Activated CD8-positive, alpha-beta memory T cell treated with anti-CD3 and anti-CD28 coated beads for 1 hour (primary cell): ENCODE measurements at places on chromosomes 1 and 21.

DNA sequence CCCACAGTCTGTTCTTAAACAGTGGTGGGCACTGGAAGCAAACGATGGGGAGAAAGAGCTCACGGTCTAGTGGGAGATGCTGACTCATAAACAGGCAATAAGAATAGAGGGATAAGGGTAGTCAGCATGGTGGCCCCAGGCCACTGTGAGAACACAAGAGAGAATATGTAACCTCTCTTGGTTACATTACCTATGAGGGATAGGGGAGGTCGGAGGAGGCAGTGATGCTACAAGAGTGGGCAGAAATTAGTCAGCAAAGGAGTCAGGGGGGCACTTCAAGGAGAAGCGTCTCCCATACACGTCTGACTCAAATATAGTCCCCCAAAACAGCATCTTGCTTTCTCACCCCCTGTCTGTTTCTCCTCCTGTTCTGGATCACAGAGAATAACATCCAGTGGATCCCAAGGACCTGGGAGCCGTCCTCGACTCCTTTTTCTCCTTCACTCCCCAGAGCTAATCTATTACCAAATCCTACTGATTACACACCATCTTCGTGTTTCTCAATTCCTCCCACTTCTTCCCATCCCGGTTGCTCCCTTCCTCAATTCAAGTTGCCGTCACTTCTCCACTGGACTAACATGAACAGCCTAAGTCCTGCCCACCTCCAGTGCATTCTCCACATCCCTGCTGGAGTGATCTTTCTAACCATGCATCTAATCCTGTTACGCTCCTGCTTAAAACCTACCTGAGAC is 2.1 kb downstream of the SLAMF8 start:
- no peak for DNase-seq

DNA sequence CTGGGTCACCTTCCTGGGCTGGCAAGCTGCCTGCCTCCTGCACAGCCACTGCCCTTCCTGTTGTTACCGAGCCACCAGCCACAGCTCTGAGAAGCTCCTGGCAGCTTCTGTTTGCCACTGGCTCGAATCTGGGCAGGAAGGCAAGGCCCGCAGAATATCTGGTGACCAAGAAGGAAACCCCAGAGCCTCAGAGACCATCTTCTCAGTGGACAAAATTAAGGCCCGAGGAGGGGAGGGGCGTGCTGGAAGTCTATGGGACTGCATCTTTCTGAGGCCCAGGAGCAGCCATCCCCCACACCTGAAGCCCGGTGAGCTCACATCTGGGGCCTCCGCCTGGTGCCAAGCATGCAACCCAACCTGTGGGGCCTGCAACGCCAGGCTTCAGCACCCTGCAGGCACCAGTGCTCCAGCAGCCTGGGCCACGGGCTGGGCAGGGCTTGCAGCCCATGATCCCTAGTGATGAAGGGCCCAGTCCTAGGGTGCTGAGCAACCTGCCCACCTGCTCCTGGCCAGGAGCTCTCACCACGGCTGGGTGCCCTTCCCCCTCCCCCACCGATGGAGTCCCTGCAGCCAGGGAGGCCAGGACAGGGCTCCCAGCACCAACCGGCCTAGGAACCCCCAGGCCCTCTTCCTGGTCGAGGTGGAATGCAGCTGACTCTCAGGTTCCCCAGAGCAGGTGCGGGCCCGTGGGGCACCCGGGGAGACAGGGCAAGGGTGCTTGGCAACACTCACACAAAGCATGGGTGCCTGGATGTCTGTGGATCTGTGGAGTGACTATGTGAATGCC is 879 bp downstream of the CPTP start:
- DNase-seq = no peak

- DNase-seq = no peak
Measured at GRCh38 chr1:22861764-22862440, 110.8 kb downstream of the LACTBL1 start.

DNA sequence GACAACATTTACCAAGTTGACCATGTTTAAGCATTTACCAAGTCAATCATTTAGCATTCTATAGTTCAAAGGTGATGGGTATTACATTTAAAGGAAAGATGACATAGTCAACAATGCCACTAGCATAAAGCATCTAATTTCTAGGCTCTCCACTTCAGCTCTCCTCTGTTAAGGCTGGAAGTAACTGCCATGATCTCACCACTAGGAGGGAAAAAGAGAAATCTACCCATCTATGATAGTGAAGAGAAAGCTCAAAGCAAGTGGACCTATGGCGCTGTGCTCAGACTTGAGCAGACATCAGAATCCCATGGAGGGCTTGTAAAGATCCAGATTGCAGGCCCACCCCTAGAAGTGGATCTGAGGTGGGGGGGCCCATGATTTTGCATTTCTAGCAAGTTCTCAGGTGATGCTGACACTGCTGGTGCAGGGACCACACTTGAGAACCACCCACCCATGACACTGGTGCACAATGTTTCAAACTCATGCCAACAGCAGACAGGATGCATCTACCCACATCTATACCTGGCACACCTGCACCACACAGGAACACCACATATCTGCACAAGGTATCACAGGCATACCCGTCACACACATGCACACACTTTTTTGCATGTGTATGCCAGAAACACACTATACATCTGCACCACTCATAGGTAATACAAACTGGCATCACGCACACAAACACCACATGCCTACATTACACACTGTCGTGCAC is 392.9 kb upstream of the RUNX1 start:
- DNase-seq = no peak

- DNase-seq = no peak
Measured at GRCh38 chr1:101484689-101485338, 248.0 kb downstream of the S1PR1 start.

DNA sequence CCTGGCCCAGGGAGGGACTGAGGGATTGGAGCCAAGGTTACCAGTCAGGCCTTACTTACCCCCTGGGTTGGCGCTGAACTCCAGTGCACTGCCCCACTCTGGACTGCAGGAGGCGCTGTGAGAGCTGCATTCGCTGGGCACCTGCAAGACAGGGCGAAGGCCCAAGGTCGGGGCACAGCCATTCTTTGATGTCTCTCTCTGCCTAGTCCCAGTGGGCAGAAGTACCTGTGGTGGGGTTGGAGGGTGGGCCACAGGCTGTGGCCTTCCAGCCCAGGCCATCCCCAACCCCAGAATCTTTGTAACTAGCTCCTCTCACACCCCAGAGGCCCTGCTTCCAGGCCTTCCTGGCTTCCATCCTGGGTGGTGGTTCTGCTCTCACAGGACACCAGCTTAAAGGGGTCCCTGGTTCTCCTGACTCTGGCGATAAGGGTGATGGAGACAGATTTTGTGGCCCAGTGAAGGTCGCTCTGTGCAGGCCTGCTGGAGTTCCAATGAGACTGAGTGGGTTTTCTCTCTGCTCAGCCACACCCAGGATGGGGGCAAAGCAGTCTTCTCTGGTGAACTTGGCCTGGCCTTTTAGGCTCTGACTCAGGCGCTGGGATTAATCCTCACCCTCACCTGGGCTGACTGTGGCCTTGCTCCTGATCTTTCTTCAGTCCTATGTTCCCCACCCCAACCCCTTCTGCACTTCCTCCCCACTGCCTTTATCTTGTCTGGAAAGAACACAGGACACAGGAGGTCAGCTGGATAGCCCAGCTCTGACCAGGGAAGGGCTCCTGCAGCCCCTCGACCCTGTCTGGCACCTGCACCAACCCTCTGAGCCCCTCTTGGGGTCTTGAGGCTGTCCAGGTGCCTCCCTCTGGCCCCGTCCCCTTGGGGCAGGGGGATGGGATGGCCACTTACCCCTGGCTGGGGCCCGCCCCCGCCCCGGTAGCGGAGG is 954 bp downstream of the MYOG start:
- no peak for DNase-seq

DNA sequence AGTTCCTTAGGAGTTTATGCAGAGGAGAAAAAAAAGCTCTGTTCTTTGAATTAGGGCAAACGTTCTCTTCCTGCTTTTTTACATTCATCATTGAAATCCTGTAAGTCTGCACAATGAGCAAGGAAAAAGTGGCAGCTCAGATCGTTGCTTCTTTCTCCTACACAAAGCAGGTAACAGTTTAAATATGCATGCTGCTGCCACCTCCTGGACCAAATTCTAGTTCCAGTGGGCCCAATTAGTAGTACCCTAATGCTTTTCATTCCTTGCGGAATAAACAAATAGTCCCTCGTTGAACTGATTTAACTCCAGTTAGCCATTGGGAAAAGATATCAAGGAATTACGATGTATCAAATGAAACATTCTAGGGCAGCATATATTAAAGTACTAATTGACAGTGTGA is 20.1 kb downstream of the YTHDF2 start:
- DNase-seq = no peak

- DNase-seq = no peak
Measured at GRCh38 chr1:19618428-19618827, 25.7 kb upstream of the NBL1 start.

GRCh38 chr1:110798691-110799256 is 74.2 kb upstream of the CD53 start:
- DNase-seq = no peak

DNA sequence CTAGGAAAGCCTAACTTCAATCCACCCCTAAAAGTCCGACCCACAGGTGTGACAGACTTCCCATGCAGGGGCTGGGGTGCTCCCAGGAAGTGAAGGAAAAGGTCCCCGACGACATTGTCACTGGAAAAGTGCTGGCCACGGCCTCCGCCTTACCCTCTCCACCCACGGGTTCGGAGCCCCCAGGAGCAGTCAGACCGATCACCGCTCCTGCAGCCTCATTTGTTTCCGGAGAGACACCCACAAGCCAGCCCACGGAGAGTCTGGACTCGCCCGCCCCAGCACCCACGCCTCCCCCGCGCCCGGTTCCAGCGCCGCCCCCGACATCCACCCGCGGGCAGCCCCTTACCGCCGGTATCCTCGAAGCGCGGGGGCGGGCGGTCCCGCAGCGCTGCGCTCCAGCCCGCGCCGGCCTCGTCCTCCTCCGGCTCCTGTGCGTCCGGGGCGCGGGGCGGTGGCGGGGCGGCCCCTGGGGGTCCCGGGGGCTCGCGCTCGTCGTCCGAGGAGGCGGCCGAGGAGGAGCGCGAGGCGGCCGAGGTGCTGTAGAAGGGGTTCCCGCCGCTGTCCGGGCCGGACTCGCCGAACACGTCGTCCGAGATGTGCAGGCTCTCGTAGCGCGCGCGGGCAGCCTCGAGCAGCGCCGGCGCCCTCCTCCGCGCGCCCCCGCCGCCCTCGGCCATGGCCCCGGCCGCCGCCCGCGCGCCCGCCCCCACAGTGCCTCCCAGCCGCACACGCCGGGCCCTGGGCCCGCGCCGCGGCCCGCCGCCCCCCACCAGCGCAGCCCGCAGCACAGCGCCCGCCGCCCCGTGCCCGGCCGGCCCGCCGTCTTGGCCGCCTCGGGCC is 660 bp downstream of the PGBD5 start:
- no peak for DNase-seq

GRCh38 chr1:240287722-240288121 is 196.0 kb downstream of the FMN2 start:
- no peak for DNase-seq

DNA sequence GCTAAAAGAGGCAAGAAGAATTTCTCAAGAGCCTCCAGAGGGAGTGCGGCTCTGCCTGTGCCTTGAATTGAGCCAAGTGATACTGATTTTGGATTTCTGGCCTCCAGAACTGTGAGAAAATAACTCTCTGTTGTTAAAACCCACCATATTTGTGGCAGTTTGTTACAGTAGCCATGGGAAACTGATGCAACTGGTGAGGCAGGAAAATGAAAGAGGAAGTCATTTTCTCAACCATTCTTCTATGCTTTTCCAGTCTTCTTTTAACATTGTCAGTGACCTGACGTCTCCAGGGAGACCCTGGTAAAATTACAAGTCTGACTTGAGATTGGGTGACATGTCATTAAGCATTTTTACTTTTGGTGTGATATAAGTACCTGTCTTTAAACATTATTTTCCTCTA is 5.8 kb downstream of the OR6P1 start:
- DNase-seq = no peak

GRCh38 chr1:37400466-37401225 is 73.7 kb upstream of the ZC3H12A start:
- no peak for DNase-seq

- peak; percentile 20 for DNase-seq
Measured at GRCh38 chr1:78676347-78676982, 26.8 kb downstream of the IFI44 start.

- DNase-seq = no peak
Measured at GRCh38 chr1:100347009-100347966, 5.0 kb upstream of the CDC14A start.

DNA sequence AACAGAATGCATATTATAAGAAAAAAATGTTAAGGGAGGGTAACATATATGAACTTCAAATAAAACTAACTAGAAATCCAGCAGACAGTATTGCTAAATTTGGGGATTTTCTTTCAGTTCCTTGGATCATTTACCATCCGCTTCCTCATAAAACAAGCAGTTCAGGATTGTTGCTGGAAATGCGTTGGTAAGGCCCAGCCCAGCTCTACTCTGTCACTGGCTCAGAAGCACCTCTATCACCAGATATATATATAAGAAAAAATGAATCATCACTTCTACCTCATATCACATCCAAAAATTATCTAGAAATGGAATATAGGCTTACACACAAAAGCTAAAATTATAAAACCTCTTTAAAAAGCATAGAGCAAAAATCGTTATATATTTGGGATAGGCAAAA is 28.2 kb upstream of the COG2 start:
- no peak for DNase-seq

- no peak for DNase-seq
Measured at GRCh38 chr1:59005491-59006288, 221.8 kb upstream of the JUN start.

GRCh38 chr1:102420034-102420433 is 423.3 kb upstream of the OLFM3 start:
- no peak for DNase-seq

DNA sequence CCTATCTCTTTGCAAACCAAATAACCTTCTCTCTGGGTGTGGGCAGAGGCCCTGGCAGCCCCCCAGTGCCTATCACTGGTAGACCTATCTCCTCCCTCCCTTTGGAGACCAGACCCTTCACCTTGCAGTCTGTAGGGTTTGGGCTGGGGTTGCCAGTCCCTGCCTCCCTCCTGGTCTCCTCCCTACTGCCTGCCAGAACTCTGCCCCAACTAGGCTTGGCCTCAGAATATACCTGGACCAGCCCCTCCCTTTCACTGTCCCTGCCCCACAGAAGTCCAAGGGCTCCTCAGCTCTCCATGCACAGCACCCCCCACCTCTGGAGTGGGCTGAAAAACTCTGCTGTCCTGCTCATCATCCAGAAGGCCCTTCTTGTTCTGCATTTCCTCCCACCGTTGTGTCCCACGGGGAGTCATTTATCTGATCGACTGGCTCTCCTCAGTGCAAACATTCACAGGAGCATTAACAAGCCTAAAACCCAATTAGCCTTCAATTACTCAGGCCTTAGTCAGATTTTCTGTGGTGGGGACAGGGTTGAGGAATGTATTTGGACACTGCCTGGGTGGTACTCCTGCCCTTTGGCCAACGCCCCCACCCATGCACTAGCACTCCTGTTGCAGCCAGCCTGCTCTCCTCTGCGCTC is 27.7 kb upstream of the DMBX1 start:
- DNase-seq = no peak

GRCh38 chr1:6127587-6128163 is 52.4 kb downstream of the CHD5 start:
- DNase-seq = peak; percentile 45

- DNase-seq = no peak
Measured at GRCh38 chr21:36499578-36500471, 19.9 kb upstream of the CLDN14 start.
